Right renal pelvis (tissue), 4 donors: ENCODE measurements at places on chromosomes 6 and 20.

DNA sequence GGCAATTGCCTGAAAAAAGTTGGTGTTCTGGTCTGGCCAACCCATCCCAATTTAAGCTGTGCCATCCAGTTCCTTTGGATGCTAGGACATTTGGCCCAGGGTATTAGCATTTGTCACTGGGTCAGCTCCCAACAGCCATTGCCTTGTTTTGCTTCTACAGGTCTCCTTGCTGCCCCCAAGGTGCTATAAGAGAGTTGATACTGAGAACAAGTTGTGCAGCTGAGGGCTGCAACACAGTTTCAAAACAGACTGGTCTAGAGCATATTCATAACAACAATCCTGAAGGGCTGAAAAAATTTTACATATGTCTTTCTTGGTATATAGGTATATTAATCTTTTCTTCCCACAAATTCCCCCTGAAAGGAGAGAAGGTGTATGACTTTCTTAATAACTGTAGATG is 61.0 kb downstream of the LYRM4 start:
- DNase-seq = no peak

- DNase-seq = no peak
Observed at GRCh38 chr20:59777814-59778575, 155.4 kb downstream of the SYCP2 start.

DNA sequence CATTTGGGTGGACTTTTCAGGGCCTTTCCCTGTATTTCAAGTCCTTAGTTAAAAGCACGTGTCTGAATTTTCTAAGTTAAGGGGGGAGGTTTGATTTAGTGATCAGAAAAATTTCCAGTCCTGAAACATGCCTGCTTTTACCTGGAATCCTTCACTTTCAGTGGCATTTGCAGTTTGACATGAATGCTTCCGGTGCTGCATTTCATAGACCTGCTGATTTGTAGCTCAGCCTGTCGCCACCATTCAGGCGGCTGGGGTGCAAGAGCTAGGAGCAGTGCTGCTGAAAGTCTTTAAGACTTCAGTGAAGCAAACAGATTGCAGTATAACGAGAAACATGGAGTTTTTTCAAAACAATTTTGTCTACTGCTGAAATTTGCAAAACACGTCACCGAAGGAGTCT is 14.0 kb downstream of the RPS6KA2 start:
- DNase-seq = no peak

- DNase-seq = no peak
Observed at GRCh38 chr20:14441201-14441600, 103.8 kb upstream of the FLRT3 start.

- no peak for DNase-seq
Observed at GRCh38 chr6:116536216-116536621, 9.3 kb downstream of the TRAPPC3L start.

DNA sequence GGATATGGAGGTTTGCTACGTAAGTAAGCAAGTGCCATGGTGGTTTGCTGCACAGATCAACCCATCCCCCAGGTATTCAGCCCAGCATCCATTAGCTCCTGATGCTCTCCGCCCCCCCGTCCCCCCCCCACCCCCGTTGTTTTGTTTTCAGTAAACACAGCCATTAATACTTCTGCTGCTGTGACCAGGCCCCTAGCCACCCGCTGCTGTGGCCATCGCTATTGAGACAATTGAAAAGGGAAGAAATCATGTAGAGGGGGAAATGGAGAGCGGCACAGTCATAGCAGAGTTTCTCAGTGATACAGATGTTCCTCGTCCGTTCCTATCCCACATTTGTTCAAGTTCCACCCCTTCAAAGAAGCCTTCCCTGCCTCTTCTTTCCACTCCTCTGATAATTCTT is 24.9 kb downstream of the SLC35D3 start:
- DNase-seq = no peak

GRCh38 chr6:81439417-81439816 is 313.1 kb downstream of the TENT5A start:
- no peak for DNase-seq

DNA sequence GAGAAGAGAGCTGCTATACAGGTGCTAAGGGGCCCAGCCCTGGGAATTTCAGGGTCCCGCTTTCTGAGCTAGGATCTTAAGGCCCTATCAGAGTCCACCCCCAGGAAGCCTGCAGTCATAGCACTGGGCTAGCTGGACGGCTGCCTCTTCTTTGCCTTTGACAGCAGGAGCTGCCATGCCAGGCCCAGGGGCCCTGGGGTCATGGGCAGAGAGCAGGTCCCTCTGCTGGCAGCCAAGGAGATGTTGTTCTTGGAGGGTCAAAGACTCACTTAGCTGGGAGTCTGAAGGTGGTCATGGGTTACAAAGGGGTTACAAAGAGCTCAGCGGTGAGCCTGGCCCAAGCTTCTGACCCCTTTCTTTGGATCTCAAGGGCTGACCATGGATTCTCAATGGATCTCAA is 52.7 kb downstream of the RPP21 start:
- DNase-seq = no peak

GRCh38 chr20:10521068-10521831 is 86.1 kb downstream of the SLX4IP start:
- no peak for DNase-seq

DNA sequence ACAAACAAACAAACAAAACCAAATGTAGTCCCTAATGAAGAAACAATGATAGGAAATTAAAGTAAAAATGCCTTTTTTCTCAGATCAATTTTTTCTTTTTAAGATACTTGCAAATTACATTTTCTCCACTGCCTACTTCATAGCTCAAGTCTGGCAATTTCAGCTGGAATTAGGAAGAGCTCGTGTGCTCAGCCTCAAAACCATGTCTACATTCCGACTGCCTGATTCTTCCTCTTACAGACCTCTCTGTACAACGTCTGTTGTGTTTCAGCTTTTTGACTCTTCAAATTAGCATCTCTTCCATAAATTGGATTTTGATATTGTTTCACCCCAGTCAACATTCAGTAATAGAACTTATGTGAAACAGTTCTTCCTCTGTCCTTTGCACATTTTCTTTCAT is 9.3 kb upstream of the EDN1 start:
- DNase-seq = no peak

GRCh38 chr6:25027221-25027916 is 91.6 kb upstream of the RIPOR2 start:
- DNase-seq = no peak

DNA sequence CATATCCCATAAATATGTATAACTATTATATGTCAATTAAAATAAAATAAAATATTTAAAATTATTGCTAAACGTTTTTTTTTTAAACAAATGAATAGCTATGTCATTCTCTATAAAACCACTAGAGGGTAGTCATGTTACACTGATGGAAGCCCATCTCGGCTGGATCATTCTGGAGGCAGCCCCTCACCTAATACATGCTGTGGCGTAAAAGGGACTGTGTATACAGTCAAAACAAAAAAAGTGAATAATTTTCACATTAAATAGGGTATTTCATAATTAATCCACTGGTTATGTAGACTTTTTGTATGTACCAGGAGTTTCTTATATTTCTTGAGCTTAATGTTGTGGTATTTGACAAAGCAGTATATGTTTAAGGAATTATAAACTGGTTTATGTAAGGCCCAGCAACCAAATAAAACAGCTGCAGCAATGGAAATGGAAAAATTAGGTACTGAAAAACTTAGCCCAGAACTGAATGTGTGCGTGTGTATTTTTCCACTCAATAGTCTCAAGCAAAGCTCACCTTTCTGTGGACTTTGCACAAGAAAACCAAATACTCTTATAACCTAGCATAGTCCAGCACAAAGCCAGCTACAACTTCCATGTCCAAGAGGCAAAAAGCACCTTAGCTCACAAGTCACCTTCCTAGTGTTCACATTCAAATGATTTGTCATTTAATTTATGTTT is 81.7 kb downstream of the COL9A1 start:
- peak; percentile 33 for DNase-seq

GRCh38 chr6:135592276-135592675 is 94.7 kb upstream of the AHI1 start:
- no peak for DNase-seq

DNA sequence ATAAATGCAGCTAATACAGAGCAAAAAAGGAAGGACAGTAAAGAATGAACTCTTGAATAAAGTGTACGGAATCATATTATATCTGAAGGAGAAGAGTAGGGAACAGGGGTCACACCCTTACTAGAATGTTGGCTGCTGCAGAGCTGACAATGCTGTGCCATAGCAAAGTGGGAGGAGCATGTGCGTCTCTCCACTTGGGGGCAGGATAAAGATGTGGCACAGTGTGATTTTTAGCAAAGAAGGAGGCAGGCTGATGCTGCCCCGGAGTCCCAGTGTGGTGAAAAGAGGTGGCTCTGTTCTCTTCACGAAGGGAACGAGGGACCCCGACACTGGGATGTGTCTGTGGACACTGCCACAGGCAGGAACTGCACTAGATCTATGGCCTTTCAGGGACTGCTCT is 67.5 kb downstream of the INSM1 start:
- no peak for DNase-seq

GRCh38 chr6:36976007-36976264 is 10.1 kb downstream of the MTCH1 start:
- DNase-seq = no peak

DNA sequence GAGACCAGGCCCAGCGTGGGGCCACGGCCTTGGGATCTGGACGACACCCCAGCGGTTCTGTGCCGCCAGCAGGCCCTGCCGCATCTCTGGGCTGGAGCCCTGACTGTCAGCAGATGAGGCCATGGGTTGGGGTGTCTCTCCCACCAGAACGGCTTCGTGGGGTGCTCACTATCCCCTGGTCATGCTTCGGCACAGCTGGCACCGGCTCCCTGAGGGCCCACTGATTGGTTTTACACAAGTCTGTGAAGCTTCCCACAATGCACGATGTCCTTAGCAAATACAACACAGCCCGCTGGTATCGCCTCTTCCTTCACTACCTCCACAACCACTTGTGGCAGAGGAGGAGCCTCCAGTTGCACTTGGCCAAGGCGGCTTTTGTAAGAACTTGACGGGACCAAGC is 94.3 kb downstream of the THBS2 start:
- DNase-seq = no peak

DNA sequence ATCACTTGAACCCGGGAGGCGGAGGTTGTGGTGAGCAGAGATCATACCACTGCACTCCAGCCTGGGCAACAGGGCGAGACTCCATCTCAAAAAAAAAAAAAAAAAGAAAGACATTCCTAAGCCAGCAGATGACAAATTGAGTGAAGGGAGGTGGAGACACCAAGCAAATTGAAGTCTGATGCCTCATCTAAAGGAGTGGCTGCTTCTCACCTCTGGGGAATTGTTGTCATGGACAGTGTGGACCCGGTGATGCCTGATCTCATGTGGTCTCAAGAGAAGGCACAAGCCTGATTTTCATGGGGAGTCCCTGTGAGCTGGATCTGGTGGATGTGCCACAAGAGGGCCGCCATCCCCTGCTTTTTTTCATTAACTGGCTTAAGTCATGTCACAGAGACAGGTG is 272.0 kb downstream of the ZNF217 start:
- DNase-seq = no peak

GRCh38 chr6:39189915-39190544 is 39.2 kb downstream of the KCNK5 start:
- DNase-seq = no peak

DNA sequence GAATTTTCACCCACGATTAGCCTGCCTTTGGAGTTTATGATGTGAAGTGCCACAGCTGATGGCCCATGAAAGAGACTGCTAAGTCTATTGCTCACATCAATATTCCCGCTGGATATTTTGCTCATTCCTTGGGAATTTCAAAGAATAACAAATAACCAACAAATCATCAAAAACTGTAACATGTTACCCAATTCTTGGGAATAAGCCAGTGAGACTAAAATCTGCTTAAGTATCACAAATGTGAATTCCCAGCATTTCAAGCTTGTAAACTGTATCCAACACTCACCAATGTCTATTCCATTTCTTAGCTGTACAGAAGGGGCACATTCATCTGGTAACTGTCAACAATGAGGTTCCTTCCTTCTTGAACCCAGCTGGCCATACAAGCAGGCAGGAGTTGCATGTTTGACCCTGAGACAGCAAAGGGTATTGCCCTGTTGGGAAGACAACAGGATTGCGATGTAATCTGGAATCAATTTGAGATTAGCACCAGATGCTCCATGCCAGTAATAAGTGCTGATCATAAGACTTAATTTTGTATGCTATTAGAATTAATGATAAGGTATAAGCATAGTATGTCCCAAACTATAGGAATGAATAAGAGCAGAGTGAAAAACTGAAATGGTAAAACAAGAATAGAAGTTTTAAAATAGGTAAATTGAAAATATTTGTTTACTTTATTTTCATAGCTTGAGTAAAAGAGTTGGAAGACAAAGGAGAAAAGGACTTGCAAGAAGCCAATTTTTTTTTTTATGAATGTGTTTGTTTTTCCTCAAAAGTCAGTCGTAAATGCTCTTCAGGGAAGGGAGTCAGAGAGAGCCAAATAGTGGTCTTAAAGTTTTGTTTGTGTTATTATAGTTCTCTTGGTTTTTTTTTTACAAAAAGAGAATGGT is 58.8 kb downstream of the RSPO3 start:
- DNase-seq = no peak

DNA sequence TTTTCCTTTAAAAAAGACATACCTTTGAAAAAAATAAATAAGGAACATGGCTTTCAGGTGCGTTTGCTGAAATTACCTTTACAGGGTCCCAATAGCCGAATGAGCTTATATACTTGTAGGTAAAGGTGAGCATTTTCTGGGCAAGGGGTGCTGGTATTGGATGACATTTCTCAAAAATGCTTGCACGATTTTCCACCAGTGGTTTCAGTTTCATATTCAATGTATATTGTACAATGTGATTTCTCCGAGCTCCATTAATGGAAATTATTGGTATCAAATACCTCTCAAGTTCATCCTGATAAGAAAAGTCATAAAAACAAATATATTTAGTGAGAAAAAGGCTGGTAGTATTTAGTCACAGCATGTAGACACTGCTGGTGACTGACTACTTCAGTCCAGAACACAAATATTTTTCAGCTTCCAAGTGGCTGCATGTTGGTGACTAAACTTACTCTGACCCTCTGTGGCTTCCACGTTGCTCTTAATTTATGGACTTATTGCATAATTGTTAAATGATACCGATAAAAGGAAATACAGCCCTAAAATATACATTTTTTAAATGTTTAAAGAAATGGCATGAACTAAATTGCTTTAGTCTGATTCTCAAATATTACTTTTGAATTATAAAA is 32.9 kb upstream of the ZBTB24 start:
- DNase-seq = no peak

GRCh38 chr6:167329014-167329413 is 4.1 kb downstream of the TTLL2 start:
- no peak for DNase-seq

GRCh38 chr6:49202924-49203536 is 260.0 kb downstream of the MMUT start:
- no peak for DNase-seq

DNA sequence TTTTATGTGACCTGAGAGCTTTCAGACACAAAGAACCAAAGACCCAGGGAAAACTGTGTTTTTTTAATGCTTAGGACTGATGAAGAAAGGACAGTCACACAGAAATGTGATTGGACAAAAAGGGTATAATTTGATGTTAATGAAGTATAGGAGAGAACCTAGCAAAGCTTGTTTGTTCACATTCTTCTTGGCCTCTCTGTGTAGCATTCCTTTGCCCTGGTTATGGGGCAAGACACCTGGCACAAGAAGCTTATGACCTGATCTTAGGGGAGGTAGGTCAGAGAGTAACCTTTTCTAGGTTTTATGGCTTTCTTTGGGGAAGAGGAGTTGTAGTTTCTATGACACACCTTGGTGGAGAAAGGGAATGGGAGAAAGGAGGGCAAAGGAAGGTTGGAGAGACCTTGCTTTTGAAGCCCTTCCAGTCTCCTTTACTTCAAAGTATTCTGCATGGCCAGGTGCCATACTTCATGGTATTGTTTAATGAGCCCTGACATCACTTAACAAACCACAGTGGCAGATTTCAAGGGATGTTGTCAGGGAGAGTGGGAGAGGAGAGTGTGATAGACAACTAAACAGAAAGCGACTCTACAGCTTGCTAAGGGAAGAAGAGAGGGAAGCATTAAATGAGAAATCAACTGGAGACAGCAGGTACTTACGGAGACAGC is 701.8 kb upstream of the FLRT3 start:
- DNase-seq = no peak
